SK-N-DZ (cell line): ENCODE measurements at places on chromosomes 2 and 18.
A peak's percentile ranks its signal among the peaks of the same experiment; 100 is the strongest.

DNA sequence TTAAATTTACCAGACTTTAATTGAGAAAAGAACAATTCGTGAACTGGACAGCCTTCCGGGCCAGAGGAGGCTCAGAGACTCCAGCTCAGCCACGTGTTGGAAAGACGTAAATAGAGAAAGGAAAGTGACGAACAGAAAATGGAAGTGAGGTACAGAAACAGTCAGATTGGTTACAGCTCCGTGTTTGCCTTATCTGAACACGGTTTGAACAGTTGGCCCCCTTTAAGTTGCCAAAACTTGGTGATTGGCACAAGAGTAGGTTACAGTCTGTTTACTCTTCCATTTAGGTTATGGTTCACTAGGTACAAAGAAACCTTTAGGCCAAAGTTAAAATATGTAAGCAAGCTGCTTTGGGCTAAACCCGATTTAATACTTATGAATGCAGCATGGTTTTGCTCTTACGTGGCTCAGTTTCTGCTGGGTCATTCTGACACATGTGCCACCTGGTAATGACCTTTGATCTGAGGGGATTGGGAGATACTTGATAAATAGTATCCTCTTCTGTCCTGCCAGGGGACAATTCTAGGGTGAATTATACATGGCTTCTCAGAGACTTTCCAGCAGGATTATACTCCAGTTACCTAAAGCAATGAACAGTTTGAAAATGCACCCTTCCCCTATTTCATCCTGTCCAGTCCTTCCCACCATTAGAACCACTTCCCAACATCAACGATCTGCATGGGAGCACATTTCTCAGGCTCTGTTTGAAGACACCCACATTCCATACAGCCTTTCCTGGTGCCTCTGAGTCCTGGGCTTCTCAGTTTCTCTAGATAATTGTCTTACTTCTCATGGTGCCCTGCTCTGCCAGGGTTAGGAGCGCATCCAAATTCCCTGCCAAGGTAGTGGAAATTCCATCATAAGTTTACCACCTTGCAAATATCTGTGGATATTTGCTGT, 65.1 kb upstream of the TGIF1 start:
- no peak for DNase-seq

DNA sequence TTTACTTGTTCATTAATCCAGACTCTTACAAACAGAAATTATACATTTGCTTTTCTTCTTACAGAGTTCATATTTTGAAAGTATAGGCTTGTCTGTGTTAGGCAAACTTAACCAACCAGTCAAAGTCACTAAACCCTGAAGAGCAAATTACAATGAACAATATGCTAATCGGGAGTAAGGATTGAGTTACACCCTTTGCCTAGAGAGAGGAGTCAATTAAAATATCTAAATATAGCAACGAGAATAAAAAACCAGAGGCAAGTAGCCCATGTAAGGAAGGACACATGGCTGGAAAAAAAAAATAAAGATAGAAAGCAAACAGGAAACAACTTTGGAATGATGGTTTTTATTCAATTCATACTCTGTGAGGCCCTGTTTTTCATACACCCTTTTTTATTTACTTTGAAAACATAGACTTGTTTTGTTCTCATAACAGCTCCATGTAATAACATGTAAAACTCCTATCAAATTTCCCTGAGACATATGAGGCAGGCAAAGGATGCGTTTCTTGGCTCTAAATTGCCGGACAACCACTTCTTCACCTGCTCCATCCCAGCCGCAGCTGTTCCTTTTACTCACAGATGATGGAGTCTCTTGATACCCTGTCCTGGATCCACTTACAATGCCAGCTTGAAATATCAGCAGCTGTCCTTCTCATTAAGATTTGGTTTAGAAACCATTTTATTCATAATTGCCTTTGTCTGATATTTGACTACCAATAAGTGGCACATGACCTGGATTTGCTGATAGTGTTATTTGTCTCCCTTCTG, 767.7 kb upstream of the GCFC2 start:
- peak; percentile 56 for DNase-seq

GRCh38 chr2:42336361-42336965, 24.6 kb downstream of the COX7A2L start:
- no peak for DNase-seq

- DNase-seq, result no peak
Observed at GRCh38 chr2:45979065-45979464, 318.1 kb upstream of the EPAS1 start.

DNA sequence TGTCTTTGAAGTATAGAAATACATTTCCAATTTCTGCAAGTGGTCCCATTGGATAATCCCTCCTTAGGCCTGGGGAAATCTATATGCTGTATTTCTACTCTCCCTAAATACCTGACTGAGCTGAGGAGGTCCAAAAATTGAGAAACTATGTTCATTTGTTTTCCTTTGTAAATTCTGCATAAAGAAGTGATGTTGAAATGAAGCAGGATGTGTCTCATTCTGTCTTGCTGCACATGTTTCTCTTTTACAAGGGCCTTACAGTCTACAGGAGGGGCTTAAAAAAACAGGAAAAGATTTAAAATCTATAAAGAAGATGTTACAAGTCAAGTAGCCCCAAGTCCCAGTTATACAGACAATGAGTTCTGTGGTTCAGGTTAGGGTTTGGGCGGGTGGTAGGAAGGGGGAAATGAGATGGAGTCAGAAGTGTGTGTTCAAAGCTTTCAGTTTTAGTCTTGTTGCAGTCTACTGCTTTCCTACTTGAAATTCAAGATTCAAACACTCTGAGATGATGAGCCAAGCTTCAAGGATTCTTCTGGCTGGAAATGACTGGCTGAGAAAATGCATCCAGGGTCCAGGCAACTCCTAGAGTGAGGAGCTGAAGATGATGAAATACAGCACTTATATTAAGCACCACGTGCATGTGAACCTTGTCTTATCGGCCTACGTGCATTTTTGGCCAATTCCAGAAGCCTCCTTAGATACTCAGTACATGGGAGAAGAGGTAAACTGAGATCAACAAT, 146.3 kb upstream of the CELF4 start:
- DNase-seq, result no peak

GRCh38 chr2:184178229-184178628, 420.1 kb upstream of the ZNF804A start:
- DNase-seq, result no peak

DNA sequence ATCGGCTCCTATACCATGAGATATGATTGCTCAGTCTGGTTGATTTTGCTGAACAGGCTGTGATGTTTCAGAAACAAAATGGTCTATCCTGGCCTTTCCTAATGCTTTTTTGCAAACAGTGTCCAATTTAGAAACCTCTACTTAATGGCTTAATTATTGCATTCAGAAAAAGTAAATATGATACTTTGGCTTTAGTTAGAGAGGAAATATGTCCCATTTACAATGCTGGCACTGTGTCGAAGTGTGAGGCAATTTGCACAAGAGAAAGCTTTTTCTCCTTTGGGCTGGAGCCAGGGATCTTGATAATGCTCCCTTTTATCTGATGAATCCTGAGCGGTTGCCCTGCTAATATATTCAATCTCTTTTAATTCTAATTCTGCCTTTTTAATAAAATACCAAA, 418.9 kb downstream of the EPHA4 start:
- no peak for DNase-seq

DNA sequence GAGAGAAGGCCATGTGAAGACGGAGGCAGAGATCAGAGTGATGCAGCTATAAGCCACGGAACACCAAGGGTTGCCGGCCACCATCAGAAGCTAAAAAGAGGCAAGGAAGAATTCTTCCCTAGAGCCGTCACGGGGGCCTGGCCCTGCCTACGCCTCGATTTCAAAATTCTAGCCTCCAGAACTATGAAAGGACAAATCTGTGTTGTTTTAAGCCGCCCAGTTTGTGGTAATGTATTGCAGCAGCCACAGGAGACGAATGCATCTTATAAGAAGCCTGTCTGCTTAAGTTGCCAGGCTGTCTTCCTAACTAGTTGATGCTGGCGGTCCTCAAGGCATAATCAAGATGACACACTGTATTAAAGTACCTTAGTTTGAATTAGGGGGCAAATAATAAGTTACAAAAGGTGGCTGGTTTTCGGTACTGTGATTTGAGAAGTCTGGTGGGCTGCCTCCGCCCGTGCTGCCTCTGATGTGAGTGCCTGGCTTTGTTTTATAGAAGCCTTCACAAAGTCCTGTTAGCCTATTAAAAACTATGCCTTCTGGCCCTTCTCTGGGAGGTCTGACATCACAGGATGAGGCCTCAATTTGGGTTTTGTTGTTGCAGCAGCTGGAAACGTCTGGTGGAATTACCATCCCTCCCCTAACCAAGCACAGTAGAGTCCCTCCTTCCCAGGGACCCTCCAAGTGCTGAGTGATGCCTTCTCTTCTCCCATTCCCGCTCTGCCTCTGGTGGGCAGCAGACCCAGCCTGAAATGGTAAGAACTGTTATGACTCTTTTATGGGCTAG, 53.6 kb downstream of the SRD5A2 start:
- no peak for DNase-seq

GRCh38 chr2:104638859-104639202, 215.1 kb upstream of the POU3F3 start:
- DNase-seq, result no peak

DNA sequence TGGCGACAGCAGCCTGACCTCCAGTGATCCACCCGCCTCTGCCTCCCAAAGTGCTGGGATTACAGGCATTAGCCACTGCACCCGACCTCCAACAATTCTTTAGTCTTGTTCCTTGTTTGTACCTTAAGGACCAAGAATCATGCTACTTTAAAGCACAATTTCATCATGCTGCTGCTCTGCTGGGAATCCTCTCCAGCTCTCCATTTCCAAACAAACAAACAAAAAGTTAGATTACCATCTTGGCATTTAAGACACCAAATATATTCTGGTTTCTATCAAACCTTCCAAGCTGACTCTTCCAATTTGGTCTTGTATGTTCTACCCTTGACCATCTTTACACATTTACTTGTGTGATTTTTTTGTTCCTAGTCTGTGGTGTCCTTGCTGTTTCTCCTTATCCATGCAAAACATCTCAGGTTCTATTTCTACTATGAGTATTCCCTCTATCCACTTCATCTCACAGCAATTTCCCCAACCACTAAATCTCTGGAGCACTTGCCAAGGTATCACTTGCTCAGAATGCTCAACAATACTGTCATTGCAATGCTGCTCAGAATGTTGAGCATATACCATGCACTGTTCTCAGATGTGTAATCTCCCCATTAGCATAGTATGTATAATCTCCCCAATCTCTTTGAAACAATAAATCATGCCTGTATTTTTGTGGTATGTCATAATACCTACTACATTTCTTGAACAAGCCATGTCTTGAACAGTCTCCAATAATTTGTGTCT, 73.2 kb upstream of the GALNT5 start:
- no peak for DNase-seq

DNA sequence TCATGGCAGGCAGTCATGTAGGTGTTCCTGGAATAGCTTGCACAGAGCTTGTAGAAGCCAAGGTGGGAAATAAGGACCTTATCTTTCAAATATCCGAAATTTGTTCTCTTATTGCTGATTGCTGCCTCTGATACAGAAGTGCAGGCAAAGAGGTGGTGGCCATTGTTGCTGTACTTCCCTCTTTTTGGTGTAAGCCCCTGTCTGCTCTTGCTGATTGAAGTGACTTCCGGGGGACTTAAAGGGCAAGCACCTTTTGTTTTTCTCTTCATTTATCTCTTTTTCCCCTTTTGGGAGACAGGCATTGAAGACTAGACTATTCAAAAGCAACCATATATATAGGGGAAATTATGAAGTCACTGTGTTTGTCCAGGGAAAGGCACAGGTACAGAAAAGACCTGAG, 131.6 kb upstream of the OTX1 start:
- DNase-seq, result no peak

- no peak for DNase-seq
Observed at GRCh38 chr18:65230311-65230710, 520.5 kb upstream of the CDH7 start.

- DNase-seq, result no peak
Observed at GRCh38 chr2:453132-453531, 165.2 kb upstream of the ALKAL2 start.

DNA sequence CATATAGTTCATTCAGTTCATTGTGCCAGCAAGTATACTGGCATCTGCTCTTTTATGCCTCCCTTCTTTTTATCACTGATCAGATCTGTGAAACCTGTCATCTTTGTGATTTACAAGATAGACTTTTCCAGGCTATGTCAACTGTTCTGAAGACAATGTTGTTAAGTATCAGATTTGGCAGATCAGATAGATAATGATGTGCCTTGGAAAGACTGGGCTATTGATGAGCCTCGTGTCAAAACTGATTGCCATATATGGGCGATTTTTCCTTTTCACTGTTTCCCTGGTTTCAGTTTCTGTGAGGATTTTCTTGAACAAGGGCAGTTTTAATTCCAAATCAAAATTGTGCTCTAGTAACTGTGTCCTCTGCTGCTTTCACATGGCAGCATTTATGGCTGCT, 26.6 kb downstream of the INSIG2 start:
- no peak for DNase-seq

DNA sequence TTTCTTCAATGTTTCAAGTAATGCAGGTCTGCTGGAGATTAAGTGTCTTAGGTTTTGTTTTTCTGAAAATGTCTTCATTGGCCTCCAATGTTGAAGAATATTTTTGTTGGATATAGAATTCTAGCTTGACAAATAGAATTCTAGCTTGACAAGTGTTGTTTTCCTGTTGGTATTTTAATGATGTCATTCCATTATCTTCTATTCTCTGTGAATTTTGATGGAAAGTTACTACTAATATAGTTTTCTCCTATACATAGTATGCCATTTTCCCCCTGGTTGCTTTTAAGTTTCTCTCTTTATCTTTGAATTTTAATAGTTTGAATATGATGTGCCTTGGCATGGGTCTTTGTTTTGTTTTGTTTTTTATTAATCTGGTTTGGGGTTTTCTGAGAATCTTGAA, 119.9 kb downstream of the RAPGEF4 start:
- no peak for DNase-seq

- no peak for DNase-seq
Observed at GRCh38 chr2:17177088-17177487, 341.2 kb downstream of the RAD51AP2 start.

GRCh38 chr2:107436281-107436680, 390.4 kb upstream of the RGPD4 start:
- DNase-seq, result no peak

DNA sequence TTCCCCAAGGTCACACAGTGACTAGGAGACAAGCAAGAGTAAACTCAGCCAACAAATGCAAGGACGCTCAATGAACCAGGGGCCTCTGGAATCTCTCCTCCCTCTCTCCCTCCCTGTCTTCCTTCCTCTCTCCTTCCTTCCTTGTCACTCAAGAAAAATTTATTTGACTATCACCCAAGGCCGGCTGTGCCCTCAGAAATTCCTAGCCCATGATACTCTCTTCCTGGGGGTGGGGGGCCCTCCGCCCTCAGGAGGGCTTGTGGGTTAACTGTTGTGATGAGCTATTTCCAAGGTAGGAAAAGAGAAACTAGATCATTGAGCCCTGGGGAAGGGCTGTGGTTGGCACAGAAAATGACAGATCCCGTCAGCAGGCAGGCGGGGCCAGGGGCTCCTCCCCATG, 21.7 kb downstream of the INHBB start:
- no peak for DNase-seq

- no peak for DNase-seq
Observed at GRCh38 chr18:77457681-77458080, 208.0 kb downstream of the GALR1 start.

GRCh38 chr18:3451183-3451988, 1.4 kb downstream of the TGIF1 start:
- peak; percentile 65 for DNase-seq
